ENCODE measurements at places on chromosomes 16 and 17.

- peak; percentile 90 for DNase-seq
Observed at GRCh38 chr17:38898812-38899348, 26.5 kb upstream of the LASP1NB start.

DNA sequence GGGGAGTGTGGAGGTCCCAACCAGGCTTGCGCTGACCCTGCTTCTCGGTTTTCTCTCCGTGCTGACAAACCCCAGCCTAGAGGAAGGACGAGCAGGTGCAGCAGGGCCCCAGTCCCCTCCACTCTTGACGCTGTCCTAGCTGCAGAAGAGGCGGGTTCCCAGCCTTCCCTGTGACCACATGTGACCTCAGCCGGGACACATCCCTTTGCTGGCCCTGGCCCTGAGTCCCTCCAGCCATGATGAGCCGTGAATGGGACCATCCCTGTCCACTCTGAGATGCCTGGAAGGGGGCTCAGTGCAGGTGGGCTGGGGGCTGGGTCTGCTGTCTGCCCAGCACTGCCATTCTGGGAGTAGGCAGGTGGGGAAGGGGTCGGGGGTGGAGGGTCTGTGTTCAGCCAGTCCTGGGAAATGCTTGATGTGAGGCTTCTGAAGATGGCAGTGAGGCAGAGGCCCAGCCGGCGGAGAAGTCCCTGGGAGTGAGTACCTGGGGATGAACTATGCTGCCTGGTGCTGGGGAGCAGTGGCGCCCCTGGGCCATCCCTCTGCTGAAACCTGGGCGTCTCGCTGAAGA lies 1.9 kb upstream of the TUBB3 start:
- no peak for DNase-seq

DNA sequence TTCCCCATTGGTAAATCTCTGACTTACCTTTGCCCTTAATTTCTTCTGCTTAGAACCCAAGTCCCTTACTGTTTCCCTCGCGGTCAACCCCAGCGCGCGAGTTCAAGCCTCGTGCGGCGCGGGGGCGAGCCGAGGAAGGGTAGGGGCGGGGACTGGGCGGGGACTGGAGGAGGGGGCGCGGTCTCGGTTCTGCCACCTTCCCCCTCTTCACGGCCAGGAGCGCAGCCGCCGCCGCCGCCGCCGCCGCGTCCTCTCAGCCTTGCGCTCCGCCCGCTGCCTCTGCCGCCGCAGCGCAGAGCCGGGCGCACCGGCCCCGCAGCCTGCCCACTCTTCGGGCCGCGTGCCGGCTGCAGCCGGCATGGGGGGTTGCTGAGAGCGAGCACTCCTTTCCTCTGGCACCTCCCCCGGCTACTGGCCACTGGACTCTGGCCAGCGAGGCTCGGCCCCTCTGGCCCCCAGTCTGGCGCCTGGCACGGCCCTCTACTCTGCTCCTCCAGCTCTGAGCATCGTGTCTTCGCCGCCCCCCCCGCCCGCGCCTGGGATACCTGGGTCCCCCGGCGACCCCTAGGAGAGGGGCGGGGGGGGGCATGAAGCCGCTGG lies at the start of gene RAPGEFL1:
RAPGEFL1 (plus strand) TSS at position 196 of the 600 bp plus-strand sequence; CDS start at position 588, 392 bp downstream.
- peak; percentile 82 for DNase-seq

- DNase-seq, result no peak
Observed at GRCh38 chr17:77433385-77434135, 292.8 kb downstream of the SEC14L1 start.

- DNase-seq, result no peak
Observed at GRCh38 chr17:18987230-18987610, 17.3 kb downstream of the FAM83G start.

- DNase-seq, result no peak
Observed at GRCh38 chr17:41267711-41268110, 2.5 kb downstream of the KRTAP9-6 start.

GRCh38 chr17:47267354-47267828 lies 13.8 kb downstream of the ITGB3 start:
- no peak for DNase-seq

GRCh38 chr16:20285993-20286499 lies 41.3 kb downstream of the GP2 start:
- DNase-seq, result no peak

DNA sequence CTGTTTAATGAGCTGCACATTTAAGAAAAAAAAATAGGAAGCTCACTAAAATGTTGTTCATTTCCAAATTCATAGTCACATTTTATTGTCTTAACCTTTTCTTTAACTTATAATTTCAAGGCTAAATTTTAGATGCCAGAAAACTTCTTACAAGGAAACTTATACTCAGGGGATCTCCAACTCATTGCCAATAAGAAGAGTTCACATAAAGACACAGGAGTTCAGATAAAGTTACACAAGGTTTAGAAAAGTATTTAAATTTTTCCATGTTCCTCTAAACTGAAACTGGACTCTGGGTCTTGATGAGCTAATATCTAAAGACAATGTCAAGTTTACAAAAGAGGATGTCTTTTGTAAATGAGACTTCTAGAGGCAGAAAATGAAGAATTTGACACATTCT lies 190.7 kb upstream of the KCNJ16 start:
- DNase-seq, result no peak

GRCh38 chr16:86368261-86368660 lies 142.1 kb upstream of the FOXF1 start:
- no peak for DNase-seq

GRCh38 chr16:51524555-51525373 lies 373.7 kb upstream of the SALL1 start:
- DNase-seq, result no peak

- DNase-seq, result no peak
Observed at GRCh38 chr16:26747760-26748159, 319.0 kb upstream of the C16orf82 start.

GRCh38 chr16:67187175-67187890 lies 2.6 kb downstream of the EXOC3L1 start:
- DNase-seq, result no peak
